ENCODE measurements at places on chromosomes 7 and 10.

- no peak for DNase-seq
Measured at GRCh38 chr10:113713640-113713982, 33.9 kb downstream of the CASP7 start.

GRCh38 chr7:30390736-30391636 is 87.6 kb downstream of the NOD1 start:
- no peak for DNase-seq

DNA sequence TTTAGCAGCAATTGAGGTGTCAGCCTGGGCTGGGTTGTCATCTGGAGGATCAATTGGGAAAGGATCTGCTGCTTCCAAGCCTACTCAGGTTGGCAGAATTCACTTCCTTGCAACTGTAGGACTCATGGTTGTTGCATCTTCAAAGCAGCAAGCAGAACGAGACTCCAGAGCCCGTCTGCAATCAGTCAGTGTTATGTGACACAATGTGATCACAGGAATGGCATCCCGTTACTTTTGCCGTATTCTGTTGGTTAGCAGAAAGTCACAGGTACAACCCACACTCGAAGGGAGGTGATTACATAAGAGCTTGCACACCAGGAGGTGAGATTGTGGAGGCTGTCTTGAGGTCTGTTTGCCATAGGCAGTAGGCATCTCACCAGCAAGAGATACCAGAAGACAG is 15.4 kb upstream of the LYZL1 start:
- DNase-seq: no peak

GRCh38 chr10:102434394-102435132 is 2.2 kb upstream of the CUEDC2 start:
- no peak for DNase-seq

- DNase-seq: no peak
Measured at GRCh38 chr7:106999023-106999422, 45.5 kb upstream of the PRKAR2B start.

GRCh38 chr10:24485304-24485703 is 238.4 kb downstream of the ARHGAP21 start:
- DNase-seq: no peak

GRCh38 chr10:102801496-102801895 is 35.7 kb downstream of the CYP17A1 start:
- DNase-seq: no peak

DNA sequence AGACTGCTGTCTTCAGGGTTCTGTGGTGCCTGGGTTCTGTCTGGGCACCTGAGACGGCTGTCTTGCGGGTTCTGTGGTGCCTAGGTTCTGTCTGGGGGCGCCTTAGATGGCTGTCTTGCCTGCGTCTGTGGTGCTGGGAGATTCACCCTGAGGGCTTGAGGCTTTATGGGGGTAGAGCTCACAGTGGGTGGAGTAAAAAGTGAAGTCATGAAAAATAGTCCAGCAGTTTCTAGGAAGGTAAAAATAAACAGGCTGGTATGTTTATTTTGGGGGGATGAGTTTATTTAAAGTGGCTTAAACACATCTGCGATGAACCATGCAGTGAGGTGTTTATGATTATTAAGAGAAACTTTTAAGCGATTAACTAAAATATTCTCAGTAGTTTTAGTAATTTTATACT is 64.2 kb downstream of the NKX6-2 start:
- DNase-seq: no peak

DNA sequence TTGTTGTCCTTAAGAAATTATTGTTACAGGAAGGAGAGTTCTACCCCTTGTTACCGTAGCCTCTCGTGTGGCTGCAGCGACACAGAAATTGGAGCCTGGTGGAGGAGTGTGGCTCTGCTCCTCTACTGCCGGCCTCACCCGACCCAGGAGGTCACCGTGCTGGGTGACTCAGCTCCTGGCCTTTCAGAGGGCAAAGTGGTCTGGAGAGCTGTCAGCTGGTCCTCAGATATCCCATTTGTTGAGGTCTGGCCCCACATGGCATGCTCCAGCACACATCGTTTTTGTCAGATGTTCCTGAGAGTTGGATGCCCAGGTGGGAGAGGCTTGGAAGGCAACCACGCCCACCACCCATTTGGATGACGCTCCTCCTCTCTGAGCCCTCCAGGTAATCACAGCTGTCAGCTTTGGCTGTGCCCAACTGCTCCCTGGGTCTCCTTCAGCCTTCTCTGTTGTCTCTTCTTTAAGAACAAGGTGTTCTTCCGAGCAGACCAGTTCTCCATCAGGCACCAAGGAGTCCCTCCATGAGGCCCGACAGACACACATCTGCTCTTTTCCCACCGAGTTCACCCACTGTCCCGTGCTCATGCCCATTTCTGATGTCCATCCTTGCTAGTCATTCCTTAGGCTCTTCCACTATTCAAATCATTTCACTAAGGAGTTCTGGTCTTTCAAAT is 80.3 kb downstream of the RAMP3 start:
- no peak for DNase-seq

DNA sequence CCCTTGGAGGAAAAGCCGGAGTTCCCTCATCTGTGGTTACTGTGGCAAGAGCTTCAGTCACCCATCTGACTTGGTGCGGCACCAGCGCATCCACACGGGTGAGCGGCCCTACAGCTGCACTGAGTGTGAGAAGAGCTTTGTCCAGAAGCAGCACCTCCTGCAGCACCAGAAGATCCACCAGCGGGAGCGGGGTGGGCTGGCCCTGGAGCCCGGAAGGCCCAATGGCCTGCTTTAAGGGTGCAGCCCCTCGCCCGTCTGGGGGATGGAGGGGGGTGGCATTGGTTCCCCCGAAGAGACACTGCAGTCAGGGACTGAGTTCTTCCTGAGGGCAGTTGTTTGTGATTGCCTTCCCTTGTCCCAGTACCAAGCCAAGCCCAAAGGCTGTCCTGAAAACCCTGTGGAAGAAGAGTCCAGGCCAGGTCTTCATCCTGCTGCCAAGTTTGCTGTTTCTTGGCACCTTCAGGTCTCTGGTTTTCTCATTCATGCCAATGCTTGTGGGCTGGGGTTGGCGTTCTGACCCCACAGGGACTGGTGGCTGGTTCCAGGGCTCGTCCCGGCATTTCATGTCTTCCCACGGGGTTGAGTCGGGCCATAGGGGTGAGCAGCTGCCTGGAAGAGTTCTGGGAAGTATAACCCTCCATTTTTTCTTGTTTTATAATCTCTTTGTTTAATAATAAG is 7.7 kb upstream of the ZNF783 start:
- DNase-seq: no peak

- no peak for DNase-seq
Measured at GRCh38 chr7:144416341-144416740, 12.8 kb upstream of the NOBOX start.

- no peak for DNase-seq
Measured at GRCh38 chr7:151271699-151272355, 23.3 kb upstream of the SMARCD3 start.

- no peak for DNase-seq
Measured at GRCh38 chr10:85864173-85864549, 502.4 kb downstream of the GRID1 start.

- no peak for DNase-seq
Measured at GRCh38 chr7:137130751-137131158, 212.8 kb downstream of the PTN start.

DNA sequence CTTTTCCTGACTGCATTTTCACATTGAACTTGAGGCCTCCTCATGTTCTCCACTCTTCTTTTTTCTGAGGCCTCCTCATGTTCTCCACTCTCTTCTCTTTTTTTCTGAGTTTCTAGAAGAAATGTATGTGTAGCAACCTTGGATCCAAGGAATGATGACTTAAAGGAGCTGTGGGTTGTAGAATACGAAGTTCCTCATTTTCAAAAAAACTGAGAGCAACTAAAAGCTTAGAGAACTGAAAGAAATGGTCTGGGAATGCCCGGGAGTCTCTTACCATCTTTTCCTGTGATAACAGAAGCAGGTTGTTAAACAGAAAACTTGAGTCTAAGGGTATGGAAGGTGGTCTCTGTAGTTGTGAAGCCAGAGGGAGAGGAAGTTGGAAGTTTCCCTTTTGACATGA is 32.8 kb downstream of the MRPS33 start:
- DNase-seq: no peak

GRCh38 chr7:105877736-105878135 is 1.3 kb upstream of the ATXN7L1 start:
- no peak for DNase-seq

DNA sequence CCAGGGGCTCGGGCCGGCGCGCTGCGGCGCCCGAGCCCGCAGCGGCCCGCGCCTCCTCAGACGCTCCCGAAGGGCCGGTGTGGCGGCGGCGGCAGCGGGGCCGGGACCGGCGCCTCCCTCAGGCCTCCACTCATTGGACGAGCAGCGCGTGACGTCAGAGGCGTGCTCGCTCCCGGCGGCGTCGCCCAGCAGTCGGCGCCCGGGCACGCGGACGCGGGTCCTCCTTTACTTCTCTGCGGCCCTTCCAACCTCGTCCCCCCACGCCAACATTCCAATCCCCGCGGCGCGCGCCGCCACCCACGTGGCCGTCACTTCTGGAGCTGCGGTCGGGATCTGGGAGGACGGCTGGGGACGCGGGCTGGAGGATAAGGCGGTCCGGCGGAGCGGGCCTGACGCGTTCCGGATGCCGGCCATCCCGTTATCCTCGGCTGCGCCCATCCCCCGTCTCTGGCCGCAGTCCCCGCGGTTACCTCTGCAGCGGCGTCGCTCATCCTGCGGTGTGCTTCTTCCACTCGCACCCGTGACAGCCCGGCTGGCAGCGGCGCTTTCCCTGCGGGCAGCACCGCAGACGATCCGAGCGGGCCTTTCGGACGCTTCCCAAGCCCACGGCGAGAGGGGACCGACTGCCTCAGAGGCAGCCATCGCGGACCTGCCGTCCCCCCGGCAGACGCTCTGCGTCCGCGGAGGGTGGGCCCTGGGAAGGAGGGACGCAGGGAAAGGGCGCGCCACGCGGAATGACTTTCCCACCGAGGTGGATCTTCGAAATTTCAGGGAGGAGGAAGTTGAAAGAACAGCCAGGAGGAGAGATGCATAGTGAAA is at the start of gene PDZD8:
TSS of gene PDZD8 (minus strand) at position 81 of the 819 bp plus-strand sequence. CDS start 213 bp downstream, outside the sequence.
- peak; percentile 73 for DNase-seq

- DNase-seq: no peak
Measured at GRCh38 chr10:48389272-48389671, 82.8 kb downstream of the MAPK8 start.

DNA sequence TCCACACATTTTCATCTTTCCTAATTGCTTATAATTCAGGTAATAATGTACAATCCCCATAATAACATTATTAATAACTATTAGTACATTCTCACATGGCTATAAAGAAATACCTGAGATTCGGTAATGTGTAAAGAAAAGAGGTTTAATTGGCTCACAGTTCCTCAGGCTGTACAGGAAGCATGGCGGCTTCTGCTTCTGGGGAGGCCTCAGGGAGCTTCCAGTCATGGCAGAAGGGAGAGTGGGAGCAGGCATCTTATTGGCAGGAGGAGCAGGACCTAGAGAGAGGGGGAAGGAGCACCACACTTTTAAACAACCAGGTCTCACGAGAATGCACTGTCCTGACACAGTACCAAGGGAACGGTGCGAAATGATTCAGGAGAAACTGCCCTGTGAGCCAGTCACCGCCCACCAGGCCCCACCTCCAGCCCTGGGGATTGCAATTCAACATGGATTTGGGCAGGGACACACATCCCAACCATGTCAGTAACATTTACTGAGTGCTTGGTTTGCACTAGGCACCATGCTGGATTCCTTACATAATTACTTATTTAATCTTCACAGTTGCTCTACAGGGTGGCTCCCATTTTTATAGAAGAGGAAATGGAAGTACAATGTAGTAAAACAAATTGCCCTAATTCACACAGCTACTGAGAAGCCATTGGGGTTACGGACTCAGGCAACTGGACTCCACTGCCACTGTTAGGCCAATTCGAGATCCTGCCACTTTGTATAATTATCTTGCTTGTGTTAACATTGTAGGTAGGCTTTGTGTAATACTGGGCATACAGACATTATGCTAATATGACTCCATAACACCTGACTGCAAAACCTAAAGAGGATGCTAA is 8.7 kb upstream of the ESYT2 start:
- DNase-seq: no peak

DNA sequence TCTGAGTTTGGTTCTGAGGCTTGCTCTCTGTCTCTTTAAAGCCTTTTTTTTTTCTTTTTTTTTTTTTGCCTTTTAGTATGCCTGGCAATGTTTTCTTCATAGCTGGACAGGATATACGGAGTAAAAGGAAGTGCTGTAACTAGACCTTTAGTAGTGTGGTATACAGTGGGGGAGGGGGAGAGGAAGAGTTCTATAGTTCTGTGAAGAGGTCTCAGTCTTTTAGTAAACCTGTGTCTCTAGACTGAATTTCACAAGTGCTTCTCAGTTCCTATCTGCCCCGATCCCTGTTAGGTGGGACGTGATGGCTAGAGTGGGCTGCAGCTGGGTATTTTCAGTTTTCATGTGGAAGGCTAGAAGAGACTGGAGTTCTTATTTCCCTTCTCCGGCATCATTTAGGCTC is 3.1 kb upstream of the ABCC2 start:
- no peak for DNase-seq

GRCh38 chr7:55440040-55440690 is 75.0 kb downstream of the LANCL2 start:
- DNase-seq: no peak

DNA sequence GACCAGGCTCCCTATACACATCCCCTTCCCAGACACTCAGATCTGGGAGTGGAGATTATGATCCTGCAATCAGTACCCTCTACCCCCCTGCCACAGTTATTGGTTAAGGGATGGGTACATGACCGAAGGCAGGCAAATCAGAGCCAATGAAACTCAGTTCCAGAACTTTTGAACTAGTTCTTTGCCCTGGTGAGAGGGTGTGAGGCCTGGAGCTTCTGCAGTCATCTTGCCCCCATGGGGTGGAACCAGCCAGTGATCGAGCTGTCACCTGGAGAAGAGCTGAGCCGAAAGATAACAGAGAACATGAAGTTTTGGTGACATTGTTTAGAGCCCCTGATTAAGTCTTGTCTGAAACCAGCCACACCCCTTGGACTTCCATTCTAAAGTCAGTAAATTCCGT is 88.2 kb upstream of the DUSP5 start:
- no peak for DNase-seq

- no peak for DNase-seq
Measured at GRCh38 chr10:47099474-47099873, 188.2 kb downstream of the PTPN20 start.

GRCh38 chr7:140058517-140058916 is 4.2 kb downstream of the PARP12 start:
- DNase-seq: no peak

- DNase-seq: no peak
Measured at GRCh38 chr10:62046522-62047227, 145.2 kb downstream of the ARID5B start.

- no peak for DNase-seq
Measured at GRCh38 chr7:48042636-48043035, 7.3 kb downstream of the C7orf57 start.

GRCh38 chr10:89352802-89353201 is 25.0 kb downstream of the IFIT3 start:
- no peak for DNase-seq

- DNase-seq: no peak
Measured at GRCh38 chr10:67926951-67927350, 42.5 kb downstream of the SIRT1 start.

- DNase-seq: no peak
Measured at GRCh38 chr10:71085689-71086438, 126.5 kb upstream of the UNC5B start.

- no peak for DNase-seq
Measured at GRCh38 chr10:130485958-130486895, 350.0 kb downstream of the GLRX3 start.

GRCh38 chr7:127588697-127589482 is 679 bp downstream of the ARF5 start:
- no peak for DNase-seq

Data from omental fat pad (tissue), 4 donors.